DND-41 (cell line): ENCODE measurements at places on chromosomes 13 and 19.

DNA sequence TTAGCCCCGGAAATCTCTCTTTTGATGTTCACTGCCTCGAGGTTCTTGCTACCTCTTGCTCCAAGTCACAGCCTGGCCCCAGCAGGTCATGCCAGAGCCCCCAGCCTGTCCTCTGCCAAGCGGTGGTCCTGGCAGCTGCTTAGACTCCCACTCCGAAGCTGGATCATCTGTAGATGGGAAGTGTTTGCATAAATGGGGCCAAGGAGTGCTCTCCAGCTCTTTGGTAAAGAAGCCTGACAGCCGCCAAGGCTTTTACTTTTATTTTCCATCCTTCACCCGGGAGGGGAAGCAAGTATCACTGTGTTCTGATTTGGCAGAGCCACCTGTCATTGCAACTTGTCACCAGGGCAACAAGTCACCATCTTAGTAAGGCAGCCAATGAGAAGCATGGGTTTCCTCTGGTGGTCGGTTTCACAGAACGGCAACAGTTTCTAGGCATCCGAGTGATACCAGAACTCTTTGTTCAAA is 10.6 kb upstream of the RETN start:
- DNase-seq, result peak; percentile 66

- DNase-seq, result peak; percentile 36
Measured at GRCh38 chr19:54209811-54210494, 9.3 kb downstream of the RPS9 start.

GRCh38 chr13:29748097-29748496 is 102.3 kb downstream of the UBL3 start:
- DNase-seq, result no peak

DNA sequence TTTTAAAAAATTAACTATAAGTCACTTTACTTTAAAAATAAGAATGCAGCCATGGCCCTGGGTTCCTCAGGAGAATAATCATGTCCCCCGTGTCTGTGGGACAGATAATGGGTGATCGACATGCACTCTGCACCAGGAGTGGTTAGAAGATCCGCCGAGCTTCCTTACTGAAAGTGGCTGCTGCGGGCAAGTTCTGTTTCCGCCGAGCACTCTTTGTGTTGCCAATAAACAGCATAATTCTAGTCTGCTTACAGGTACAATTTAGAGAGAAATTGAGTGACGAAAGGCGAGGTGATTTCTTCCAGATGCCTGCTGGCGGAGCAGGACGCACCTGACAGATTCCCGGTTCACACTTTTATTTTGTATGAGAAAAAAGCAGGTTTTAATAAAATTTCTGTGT is 139.0 kb downstream of the SOX1 start:
- DNase-seq, result no peak

- DNase-seq, result no peak
Measured at GRCh38 chr19:42301646-42302203, at the start of gene PRR19. Gene PRR19, plus strand, starts transcription at chr19:42302132. Its CDS starts 7,453 bp downstream, at chr19:42309585.

GRCh38 chr13:51423766-51424165 is 29.1 kb downstream of the INTS6 start:
- no peak for DNase-seq

- DNase-seq, result no peak
Measured at GRCh38 chr13:59099182-59099974, 1064.3 kb downstream of the DIAPH3 start.

- DNase-seq, result no peak
Measured at GRCh38 chr19:41405776-41406175, 8.2 kb downstream of the BCKDHA start.

DNA sequence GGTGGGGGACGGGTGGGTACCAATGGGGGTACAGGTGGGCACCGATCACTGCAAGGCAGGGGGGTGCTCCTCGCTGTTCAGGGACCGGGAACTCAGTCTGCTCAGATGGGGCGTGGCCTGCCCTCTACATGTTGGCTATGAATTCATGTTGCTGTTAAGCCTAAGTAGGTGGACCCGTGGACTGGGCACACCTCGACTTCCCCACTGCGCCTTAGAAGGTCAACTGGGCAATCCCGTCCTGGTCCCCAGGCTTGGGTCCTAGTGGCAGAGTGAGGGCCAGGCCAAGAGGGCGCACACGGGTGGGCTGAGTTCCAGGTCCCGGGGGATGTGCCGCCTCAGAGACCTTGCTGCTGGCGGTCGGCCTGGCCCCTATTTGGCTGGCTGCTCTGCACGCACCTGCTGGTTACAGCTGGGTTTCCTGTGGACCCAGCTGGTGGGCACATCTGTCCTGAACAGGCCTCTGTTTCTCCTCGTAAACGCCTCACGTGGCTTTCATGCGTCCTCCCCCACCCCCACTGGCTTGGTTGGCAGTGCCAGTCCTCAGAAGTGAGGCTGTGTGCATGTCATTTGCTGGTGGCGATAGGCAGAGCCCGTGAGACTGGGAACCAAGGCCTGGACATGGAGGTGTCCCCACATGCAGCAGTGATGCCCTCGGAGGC is 13.5 kb upstream of the ZNF554 start:
- DNase-seq, result no peak

- DNase-seq, result no peak
Measured at GRCh38 chr19:55346725-55347441, 7.2 kb downstream of the KMT5C start.

DNA sequence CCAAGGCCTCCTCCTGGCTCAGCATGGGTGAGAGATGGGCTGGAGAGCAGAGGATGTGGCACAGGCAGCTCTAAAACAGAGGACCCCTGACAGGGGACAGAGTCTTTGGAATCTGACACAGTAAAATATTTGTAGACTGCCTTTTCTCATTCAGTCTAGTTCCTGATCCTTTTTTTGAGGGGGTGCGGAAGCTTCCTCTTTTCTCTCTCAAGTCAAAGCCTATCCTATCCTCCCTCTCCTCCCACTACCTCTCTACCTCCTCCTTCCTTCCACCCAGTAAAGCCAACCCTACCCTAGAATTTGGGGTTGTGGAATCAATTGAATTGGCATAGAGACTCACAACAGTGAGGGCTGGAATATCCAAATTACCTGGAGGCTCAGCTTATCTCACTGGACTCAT is 82.0 kb downstream of the TEX26 start:
- no peak for DNase-seq

GRCh38 chr19:14575428-14575980 is 3.6 kb upstream of the NDUFB7 start:
- DNase-seq, result no peak

GRCh38 chr13:79678100-79678499 is 197.1 kb downstream of the NDFIP2 start:
- no peak for DNase-seq

GRCh38 chr19:55368106-55368505 is 2.2 kb downstream of the IL11 start:
- no peak for DNase-seq

GRCh38 chr19:41409288-41409687 is 11.7 kb downstream of the BCKDHA start:
- DNase-seq, result no peak

- DNase-seq, result no peak
Measured at GRCh38 chr13:49690133-49690994, 922 bp downstream of the EBPL start.

GRCh38 chr19:9531933-9532332 is 6.5 kb downstream of the ZNF426 start:
- DNase-seq, result no peak

- DNase-seq, result no peak
Measured at GRCh38 chr19:43699506-43700394, 16.1 kb upstream of the IRGC start.

- DNase-seq, result no peak
Measured at GRCh38 chr19:38203197-38203596, 20.8 kb downstream of the DPF1 start.

GRCh38 chr13:74930402-74931165 is 551.4 kb downstream of the TBC1D4 start:
- no peak for DNase-seq

DNA sequence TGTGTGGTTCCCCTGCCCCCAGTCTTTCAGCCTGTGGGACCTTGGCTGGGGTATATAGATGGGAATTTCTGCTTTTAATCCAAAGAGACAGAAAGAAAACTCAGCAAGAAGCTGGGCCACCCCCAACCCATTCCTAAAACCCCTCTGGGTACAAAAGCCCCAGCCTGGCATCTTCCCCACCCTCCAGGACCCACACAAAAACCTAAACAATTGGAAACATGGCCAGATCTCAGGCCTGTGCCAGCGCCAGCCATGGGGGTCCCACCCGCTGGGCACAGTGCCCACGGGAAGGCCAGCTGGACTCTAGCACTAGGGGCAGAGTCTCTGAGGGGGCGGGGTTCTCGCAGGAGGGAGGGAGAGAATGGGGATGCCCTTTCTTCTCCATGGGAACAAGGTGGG is 8.6 kb downstream of the LYL1 start:
- DNase-seq, result no peak

DNA sequence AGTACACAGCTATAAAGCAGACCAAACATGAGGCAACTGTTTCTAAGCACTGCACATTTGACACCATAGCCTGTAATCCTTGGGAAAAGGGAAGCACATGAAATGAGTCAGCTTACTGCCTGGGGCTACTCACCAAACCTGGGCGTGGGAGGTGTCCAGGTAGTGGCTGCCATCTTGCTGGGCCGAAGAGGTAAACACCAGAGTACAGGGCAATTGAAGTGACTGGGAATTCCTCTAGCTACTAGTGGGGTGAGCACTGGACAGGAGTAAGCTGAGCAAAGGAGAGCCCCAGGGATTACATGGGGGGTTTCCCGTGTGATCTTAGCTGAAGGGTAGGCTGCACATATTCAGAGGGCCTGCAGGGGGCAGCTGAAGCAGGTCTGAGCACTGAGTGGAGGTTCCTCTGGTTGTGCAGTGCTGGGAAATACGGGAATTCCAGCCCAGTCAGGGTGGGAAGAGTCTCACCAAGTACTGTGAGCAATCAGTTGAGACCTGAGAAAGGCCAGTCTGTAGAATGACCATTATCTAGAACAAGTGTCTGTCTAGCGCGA is 140.5 kb downstream of the SLC7A1 start:
- no peak for DNase-seq

DNA sequence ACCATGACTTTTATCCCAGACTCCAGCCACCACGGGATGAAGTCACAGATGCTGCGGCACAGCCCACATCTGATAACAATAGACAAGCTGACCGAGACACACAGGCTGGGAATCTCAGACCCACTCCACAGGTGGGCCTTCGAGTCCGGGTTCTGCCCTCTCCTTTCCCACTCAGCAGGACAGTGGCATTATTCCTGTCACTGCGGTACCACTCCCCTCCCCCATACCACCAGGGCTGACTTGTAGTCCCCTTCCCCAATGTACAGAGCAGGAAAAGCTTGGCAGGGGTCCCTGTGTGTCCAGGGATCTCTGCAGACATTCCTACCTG is 179 bp upstream of the AMER2 start:
- DNase-seq, result no peak

DNA sequence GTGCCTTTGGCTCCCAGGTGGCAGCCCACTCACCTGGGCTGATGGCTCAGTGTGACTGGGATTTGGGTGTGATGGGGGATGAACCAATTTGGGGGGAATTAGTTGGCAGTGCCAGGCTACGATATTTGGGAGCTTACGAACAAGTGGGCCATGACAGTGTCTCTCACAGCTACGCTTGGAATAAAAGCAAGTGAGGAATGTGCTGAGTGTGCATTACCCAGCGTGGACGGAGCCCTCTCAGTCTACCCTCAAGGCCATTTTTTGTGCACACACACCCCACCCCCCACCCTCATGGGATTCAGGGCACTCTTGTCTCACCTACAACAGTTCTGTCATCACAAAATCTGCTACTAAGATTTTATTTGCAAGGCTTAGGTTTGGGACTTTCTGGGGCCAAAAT is 329.1 kb downstream of the NDFIP2 start:
- no peak for DNase-seq

DNA sequence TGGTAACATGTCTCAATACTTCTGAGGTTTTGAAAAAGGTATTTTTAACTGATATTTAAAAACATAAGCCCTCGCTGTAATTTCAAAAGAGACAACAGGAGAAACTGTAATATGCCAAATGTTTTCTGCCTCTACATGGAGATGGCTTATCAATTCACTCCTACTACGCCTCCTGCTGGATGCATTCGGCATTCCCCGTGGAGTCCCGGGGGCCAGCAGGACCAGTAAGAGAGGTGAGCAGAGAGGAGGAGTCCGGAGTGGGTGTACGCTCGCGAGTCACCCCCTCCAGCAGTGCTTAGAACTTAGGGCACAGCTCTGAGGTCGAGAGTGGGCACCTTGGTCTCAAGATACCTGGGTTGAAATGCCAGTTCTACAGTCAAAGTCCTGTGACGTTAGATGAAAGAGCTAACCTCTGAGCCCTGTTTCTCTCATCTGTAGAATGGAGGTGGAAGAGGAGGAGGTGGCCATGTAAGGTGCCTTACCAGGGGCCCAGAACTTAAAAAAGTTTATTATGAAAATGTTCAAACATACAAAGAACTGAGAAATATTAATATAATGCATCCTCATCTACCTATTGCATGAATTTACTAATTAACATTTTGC is 110.2 kb downstream of the STK24 start:
- DNase-seq, result peak; percentile 44

- DNase-seq, result no peak
Measured at GRCh38 chr19:11247391-11247790, 8.0 kb downstream of the ANGPTL8 start.

DNA sequence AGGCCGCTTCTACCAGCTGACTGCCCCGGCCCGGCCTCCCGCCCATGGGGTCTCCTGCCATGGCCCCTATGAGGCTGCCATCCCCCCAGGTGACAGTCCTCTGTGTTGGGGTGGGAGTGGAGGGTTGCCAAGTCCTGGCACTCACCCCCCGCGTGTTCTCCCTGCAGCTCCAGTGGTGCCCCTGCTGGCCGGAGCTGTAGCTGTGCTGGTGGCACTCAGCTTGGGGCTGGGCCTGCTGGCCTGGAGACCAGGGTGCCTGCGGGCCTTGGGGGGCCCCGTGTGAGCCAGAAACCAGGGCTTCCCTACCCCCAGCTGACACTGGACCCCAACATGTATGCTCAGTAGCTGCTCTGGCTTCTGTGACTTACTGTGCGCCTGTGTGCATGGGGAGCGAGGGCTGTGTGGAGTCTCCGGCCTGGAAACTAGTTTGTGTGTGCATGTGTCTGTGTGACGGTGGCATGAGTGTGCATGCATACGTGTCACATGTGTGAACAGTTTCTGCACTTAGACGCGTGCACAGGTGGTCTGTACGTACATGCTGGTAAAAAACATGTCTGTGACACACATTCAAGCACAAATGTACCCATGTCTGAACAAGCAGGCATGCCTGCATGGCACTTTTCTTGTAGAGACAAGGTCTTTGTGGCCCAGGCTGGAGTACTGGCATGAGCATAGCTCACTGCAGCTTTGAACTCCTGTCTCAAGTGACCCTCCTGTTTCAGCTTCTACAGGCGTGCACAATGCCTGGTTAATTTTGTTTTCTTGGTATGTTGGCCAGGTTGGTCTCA is 4.9 kb downstream of the ACP4 start:
- DNase-seq, result peak; percentile 63

DNA sequence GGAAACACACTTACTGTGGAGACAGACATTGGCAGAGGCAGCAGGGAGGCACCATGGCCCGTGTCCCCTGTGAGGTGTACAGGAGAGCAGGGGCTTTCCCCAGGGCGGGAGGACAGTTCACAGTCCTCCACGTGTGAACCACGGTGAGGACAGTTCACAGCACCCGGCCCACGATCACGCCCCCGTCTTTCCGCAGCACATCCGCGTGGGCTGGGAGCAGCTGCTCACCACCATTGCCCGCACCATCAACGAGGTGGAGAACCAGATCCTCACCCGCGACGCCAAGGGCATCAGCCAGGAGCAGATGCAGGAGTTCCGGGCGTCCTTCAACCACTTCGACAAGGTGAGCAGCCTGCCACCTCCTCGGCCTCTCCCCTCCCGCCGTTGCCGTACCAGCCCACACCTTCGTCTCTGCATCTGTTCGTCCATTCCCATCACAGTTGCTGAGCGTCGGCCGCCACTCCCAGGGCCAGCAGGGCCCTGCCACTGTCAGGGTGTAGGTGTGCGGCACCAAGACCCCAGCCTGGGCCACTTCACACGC is 17.4 kb downstream of the CAPN12 start:
- no peak for DNase-seq
